K562 (cell line): ENCODE measurements at places on chromosomes 16 and 17.

DNA sequence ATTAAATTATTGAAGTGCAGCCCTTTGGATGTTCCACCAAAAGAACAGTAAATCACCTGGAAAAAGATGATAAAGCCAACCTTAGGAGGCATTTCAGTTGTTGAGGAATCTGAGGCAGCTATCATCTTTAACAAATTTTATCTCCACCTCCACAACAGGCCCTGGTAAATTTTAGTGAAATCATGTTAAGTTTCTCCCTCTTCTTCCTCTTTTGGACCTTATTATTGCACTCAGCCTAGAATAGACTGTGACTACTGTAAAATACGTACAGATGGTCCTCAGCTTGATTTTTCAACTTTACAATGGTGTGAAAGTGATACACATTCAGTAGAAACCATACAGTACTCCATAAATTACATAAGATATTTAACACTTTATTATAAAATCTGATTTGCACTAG is 90.3 kb downstream of the USP32 start:
- DNase-seq: no peak

- no peak for DNase-seq
Measured at GRCh38 chr16:610513-611381, 20.0 kb upstream of the WFIKKN1 start.

DNA sequence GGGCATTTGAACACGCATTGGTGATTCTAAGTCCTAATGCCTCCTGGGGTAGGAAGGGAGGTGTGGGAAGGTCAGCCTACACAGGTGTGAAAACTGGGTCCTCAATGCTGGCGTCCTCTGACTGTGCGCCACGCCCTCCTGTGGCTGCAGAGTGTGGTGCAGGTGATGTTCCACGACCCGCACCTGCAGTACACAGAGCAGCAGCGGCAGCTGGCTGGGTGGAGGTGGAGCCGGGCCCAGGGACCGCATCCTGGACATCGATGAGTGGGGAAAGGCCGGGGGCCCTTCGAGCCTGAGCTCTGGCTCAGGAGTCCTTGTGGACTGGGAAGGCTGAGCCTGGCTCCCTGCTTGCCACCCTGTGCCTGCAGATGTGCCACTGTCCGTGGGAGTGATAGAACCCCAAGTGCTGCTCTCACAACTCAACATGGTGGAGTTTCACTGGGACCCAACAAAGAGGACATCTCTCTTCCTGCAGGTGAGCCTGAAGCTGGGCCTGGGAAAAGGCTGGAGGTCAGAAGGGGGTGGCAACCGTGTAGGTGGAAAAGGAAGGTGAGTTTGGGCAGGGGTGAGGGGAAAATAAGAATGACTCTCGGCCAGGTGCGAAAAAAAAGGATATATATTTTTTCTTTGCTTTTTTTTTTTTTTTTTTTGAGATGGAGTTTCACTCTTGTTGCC is 14.0 kb upstream of the STAC2 start:
- DNase-seq: peak; percentile 79

DNA sequence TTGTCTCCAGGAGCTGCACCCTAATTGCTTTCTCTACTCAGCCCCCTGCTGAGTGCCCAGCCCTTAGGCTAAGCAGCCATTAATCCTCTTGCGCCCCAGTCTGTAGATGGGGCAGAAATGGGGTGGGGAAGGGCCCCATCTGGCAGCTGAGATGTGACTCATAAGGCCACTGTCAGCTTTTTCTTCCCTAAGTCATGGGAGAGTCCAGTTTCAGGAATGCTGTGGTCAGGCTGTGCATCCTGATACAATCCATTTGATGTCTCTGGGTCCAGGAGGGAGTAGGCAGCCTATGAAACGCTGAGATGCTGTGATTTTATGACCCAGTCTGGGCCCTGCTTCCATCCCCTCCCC is 12.3 kb downstream of the PLXDC1 start:
- DNase-seq: no peak

- DNase-seq: no peak
Measured at GRCh38 chr17:9192010-9192409, 170.7 kb downstream of the NTN1 start.

GRCh38 chr16:79278506-79278905 is 322.0 kb downstream of the MAF start:
- no peak for DNase-seq

DNA sequence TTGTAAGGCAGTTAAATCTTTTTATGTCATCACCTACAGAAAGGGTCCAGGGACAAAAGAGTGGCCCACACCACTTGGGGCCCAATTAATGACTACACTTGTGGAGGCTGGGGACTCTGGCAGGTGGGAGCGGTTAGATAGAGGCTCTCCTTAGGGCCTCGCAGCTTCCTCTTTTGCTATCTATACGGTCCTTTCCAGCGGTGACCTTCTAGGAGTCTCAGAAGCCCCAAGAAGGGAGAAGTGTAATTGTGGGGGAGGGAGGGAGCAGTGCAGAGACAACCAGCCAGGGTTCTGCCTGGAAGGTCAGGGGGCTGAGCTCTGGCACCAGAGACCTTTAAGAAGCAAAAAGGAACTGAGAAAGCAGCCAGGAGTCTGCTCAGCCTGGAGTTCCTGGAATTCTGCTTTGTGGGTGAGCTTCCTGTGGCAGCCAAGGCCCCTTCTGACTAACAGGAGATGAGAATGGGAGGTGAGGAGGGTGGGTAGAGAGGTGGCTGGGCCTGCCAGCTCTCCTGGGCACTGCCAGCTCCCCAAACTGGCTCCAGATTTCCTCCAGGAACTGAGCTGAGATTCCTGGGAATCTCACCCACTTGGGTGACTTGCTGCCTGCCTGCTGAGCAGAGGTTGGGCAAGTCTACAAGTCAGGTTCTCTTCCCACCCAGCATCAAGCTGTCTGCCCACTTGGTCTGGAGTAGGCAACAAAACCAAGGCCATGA is 16.3 kb upstream of the MAP3K14 start:
- DNase-seq: peak; percentile 73

- DNase-seq: no peak
Measured at GRCh38 chr17:77943971-77944370, 14.5 kb upstream of the TNRC6C start.

GRCh38 chr16:30053376-30054015 is 12.1 kb upstream of the ALDOA start:
- DNase-seq: no peak

GRCh38 chr16:66687906-66688625 is 8.5 kb downstream of the CMTM4 start:
- DNase-seq: no peak

DNA sequence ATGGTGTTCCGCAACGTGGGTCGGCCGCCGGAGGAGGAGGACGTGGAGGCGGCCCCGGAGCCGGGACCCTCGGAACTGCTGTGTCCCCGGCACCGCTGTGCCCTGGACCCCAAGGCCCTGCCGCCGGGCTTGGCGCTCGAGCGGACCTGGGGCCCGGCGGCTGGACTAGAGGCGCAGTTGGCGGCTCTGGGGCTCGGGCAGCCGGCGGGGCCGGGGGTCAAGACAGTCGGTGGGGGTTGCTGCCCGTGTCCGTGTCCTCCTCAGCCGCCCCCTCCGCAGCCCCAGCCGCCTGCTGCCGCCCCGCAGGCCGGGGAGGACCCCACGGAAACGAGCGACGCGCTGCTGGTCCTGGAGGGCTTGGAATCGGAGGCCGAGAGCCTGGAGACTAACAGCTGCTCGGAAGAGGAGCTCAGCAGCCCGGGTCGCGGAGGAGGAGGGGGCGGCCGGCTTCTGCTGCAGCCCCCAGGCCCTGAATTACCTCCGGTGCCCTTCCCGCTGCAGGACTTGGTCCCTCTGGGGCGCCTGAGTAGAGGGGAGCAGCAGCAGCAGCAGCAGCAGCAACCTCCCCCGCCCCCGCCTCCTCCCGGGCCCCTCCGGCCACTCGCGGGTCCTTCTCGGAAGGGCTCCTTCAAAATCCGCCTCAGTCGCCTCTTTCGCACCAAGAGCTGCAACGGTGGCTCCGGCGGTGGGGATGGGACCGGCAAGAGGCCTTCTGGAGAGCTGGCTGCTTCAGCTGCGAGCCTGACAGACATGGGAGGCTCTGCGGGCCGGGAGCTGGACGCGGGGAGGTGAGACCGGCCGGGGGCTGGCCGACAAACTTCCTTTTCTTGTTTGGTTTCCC is 821 bp downstream of the SOCS7 start:
- peak; percentile 35 for DNase-seq

DNA sequence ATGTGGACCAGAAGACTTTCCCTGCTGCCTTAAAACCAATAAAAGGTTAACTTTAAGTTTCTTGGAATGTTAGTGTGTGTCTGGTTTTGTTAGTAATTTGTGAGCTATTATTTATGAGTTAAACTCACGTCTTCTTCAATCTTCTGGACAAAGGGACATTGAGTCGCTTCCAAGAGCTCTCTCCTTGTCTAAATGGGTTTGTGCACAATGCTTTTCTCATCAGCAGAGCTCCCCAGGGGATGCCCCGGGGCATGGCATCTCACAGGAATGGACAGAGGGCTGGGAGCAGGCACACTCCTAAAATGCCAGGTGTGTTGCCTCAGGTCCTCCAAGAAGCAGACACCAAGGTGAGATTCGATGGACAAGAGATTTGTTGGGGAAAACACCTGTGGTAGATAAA is 90.5 kb downstream of the RGS9 start:
- DNase-seq: no peak

- DNase-seq: no peak
Measured at GRCh38 chr17:39949028-39949427, 13.8 kb upstream of the GSDMA start.

DNA sequence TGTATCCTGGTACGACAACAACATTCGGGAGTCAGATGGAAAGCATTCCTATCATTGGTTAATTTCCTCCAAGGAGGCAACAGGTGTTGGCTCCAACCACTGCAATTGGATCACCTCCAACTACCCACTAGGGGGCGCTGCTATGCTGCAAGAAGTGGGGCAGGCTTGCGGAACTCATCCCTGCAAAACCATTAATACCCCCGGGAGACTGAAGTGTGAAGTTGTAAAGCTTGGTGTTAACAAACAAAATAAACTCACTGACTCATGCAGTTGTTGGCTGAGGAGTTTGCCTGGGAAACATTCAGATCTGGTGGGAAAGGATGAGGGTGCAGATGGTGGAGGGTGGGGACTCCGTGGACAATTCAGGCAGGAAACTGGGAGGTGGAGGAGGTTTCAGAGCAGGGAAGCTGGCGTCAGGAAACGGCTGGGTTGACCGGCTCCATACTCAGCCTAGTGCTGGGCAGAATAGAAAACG is 84.9 kb downstream of the HS3ST2 start:
- DNase-seq: peak; percentile 17

- DNase-seq: peak; percentile 85
Measured at GRCh38 chr16:67667817-67668494, 1.3 kb downstream of the C16orf86 start.

DNA sequence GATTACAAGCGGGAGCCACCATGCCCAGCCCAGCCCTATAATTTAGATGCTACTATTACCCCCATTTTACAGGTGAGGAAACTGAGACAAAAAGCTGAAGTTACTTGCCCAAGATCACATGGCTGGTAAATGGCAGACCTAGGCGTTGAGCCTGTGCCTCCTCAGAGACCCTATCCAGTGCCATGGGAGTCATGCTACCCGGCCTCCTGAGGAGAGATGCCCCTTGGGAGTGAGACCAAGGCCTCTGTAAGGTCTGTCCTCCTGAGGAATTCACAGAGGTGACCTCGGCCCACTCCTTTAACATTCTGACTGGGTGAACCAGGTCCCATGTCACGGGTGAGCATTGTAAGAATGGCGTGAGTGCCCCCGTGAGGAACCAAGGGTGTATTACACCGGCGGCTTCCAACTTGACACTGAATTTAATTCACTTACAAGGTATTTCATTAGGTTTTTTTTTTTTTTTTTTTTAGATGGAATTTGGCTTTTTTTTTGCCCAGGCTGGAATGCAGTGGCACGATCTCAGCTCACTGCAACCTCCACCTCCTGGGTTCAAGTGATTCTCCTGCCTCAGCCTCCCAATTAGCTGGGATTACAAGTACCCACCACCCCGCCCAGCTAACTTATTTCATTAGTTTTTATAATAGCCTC is 95.7 kb downstream of the ABCC6 start:
- DNase-seq: peak; percentile 85

GRCh38 chr17:64385187-64386083 is 5.2 kb downstream of the PECAM1 start:
- peak; percentile 78 for DNase-seq

DNA sequence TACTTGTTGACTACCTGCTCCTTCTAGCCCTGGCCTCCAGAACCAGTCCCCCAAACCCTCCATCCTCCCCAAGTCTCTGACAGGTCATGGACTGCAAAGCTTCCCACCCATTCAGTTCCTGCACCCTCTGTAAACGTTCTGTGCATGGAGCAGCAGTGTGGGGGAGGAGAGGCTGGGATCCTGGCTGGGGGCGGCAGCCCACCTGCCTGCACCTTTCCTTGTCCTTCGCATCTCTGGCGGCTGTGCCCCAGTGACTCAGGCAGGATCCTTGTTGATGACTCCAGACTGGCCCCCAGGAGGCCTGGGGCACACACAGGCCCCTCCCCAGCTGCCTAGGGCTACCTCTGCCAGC is 1.6 kb upstream of the PKMYT1 start:
- DNase-seq: peak; percentile 49

DNA sequence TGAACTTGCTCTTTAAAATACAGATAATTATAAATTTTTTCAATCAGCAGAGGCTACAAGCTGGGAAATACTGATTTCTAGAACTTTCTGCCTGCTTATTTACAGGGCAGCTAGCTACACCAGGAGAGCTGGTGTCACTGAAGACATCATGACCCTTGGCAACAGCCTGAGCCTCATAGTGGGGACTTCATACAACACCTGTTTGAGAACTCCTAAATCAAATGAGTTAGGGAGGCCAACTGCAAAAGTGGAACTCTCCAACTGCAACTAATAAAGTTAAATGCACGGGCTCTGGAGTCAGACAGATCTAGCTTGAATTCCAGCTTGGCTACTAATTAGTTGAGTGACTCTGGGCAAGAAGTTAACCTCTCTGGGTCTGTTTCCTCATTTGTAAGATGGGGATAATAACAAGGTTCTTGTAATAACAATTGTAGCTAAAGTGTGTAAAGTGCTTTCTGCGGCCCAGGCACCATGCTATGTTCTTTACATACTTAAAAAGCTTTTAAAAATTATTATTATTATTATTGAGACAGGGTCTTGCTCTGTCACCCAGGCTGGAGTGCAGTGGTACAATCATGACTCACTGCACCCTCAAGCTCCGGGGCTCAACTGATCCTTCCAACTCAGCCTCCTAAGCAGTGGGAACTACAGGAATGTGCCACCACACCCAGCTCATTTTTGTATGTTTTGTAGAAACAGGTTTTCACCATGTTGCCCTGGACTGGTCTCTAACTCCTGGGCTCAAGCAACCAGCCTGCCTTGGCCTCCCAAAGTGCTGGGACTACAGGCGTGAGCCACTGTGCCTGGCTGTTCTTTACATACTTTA is 33.4 kb downstream of the VAC14 start:
- DNase-seq: no peak
